ENCODE measurements at places on chromosomes 3 and 15.

- DNase-seq = no peak
These were observed 1161.4 kb downstream of the SI start for GRCh38 chr3:163916596-163917560.

DNA sequence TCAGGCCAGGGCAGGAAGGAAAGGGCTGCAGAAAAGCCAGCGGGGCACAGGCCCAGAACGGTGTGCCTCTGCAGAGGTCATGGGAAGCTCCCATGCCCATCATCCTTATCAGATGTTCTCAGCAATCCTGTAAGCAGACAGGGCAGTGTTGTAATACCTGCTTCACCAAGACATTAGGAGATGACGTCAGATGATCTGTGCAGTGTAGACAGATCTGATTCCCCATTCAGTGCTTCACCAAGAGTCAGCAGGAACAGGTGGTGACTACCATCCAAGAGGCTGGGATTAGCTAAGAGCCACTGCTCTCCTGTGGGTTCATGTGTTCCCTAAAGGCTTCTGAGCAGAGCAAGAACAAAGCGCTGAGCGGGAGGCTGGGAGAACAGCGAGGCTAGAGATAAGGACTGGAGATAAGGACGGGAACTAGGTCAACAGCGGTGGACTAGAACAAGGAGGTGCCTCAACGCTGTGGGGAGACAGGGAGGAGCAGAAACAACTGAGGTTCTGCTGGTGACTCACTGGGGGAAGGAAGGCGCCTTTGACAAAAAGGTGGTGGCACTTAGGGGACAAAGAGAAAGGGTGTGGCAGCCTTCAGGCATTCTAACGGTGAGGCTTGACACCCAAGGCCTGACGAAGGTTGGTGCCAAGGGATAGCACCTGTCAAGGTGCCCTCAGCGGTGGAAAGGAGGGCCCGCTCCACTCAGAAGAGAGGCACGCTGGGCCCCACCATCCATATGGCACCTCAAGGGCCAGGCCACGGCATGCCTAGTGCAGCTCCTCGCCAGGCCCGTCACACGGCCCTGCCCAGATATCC is 28.4 kb downstream of the CCDC12 start:
- no peak for DNase-seq

DNA sequence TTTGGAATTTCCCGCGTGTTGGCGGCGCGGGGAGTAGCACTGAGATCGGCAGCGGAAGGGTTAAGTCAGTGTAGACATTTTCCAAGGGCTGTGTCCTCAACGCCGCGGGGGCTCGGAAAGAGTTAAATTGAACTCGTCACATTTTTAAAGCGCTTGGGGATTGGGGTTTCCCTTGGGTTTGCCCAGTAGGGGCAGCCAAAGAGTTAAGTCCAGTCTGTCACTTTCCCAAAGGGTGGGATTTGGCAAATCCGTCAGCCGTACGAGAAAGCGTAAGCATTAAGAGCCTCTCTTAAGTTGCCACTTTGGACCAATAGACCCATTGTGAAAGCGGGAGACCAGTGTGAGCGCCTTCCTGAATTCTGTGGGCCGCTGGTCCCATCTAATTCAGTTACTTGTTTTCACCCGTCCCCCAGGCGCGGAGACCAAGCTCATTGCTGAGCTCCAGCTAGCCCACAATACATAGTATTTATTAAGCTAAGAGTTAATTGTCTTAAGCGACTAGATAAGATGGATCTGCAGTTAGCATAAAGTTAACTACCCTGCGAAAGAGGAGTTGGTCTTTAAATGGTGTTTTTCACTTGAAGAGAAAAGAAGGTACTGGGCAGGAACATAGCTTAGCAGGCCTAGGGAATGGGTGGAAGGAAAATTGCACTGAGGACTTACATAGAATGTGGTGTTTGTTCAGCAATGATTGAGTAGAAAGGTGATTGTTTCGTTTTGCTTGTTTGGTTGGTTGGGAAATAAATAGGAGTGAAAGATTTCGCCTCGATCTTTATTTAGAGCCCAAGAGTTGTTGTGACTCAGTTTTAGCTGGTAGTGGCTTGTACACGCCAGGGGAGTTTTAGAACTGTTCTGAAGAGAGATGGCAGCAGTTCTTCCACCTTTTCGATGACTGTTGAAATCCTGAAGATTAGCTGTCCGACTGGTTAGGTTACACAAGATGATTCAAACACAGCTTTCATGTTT is 932 bp downstream of the ARL8B start:
- no peak for DNase-seq

DNA sequence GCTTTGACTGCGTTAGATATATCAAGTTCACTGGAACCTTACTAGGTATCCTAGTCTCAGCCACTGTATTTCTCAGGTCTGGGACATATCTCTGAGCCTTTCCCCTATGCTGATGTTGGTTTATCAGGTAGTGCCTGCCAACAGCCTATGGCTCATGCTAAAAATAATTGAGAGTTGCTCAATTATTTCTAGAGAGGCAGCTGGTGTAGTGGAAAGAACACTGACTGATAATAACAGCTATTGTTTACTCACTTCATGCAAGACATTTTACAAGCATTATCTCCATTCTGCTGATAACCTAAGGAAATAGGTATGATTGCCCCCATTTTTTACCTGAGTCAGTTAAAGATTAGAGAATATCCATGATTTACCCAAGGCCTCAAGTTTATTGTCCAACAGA is 231.4 kb downstream of the LRRN1 start:
- DNase-seq = no peak

GRCh38 chr3:181626036-181626435 is 85.7 kb upstream of the SOX2 start:
- DNase-seq = no peak

Data from GM04504 (cell line).